ENCODE measurements at places on chromosomes 5 and 9.

DNA sequence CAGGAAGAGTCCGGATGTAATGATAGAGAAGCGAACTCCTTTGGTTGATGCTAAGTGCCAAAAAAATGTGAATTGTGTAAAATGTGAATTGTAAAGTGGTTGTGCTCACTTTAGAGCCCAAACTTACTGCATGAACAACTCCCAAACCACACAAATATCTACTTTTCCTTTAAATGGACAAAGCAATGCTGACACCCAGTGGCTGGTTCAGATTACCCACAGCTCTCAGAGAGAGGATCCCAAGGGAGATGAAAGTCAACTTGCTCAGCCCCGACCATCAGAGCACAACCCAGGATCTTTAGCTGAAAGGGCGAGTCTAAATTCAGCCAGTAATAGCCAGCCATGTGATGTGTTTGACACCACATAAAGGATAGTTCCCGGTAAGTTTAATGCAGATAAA is 133.7 kb downstream of the NMUR2 start:
- no peak for DNase-seq

DNA sequence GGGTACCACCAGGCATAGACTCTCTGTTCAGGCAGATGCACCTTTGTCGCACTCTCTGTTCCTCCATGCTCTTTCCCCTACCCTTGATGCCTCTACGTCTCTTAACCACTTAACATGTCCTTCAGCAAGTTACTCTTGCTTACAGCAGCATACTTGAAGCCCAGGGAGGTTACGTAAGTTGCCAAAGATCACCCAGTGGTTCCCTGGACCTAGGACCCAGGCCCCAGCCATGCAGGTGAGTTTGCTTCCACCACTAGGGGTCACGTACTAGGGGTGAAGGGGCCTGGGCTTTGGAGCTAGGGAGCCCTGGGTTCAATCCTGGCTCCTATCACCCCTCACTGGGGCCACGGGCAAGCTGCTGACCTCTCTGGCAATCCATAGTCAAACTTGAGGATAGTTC is 8.9 kb downstream of the AKNA start:
- no peak for DNase-seq

GRCh38 chr5:125604104-125604503 is 819.1 kb upstream of the GRAMD2B start:
- no peak for DNase-seq

DNA sequence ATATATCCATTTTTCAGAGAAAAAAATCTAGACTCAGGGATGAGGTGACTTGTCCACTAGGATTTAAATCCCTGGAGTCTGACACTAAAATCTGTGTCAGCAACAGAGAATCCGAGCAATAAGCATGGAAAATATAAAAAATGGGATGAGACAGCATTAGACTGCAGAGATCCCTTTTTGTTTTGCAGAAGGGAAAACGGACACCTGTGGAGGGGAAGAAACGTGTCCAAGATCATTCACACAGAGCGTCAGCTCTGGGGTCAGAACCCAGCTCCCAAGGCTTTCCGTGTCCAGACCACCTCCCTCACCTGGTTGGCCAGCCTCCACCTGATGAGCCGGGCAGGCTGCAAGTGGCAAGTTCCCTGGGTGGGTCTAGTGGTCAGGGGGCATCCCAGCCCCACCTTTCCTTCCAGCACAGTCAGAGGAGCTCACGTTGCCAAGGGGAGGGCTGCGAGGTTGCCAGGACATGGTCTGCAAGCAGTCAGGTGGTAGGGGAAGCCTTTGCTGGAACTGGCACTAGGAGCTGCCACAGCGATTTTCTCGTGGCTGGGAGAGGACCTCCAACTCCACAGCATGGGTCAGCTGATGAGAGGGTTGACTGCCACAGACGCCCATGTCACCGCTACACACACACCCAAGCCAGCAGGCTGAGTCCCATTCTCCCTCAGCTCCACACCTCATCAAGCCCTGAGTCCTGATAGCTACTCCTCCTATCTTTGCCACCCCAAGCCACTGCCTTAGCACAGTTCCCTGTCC is 65.9 kb upstream of the CPLX2 start:
- no peak for DNase-seq

- no peak for DNase-seq
Observed at GRCh38 chr9:33366979-33367480, 35.3 kb downstream of the AQP7 start.

DNA sequence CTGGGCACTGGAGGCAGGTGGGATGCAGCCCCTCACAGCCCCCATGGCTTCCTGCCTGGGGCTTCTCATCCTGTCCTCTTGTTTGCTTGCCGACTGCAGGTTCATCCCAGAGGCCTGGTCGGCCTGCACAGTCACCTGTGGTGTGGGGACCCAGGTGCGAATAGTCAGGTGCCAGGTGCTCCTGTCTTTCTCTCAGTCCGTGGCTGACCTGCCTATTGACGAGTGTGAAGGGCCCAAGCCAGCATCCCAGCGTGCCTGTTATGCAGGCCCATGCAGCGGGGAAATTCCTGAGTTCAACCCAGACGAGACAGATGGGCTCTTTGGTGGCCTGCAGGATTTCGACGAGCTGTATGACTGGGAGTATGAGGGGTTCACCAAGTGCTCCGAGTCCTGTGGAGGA is 232.7 kb downstream of the ADAMTSL1 start:
- no peak for DNase-seq

GRCh38 chr9:128160603-128160987 is 530 bp downstream of the BBLN start:
- no peak for DNase-seq

GRCh38 chr5:126182971-126183695 is 240.1 kb upstream of the GRAMD2B start:
- DNase-seq: no peak
